ENCODE measurements at places on chromosomes 2 and 18. TPM values are rescaled to one million over a fixed set of nuclear protein-coding genes. Genes with fewer than 3 reads are reported as not detected.

DNA sequence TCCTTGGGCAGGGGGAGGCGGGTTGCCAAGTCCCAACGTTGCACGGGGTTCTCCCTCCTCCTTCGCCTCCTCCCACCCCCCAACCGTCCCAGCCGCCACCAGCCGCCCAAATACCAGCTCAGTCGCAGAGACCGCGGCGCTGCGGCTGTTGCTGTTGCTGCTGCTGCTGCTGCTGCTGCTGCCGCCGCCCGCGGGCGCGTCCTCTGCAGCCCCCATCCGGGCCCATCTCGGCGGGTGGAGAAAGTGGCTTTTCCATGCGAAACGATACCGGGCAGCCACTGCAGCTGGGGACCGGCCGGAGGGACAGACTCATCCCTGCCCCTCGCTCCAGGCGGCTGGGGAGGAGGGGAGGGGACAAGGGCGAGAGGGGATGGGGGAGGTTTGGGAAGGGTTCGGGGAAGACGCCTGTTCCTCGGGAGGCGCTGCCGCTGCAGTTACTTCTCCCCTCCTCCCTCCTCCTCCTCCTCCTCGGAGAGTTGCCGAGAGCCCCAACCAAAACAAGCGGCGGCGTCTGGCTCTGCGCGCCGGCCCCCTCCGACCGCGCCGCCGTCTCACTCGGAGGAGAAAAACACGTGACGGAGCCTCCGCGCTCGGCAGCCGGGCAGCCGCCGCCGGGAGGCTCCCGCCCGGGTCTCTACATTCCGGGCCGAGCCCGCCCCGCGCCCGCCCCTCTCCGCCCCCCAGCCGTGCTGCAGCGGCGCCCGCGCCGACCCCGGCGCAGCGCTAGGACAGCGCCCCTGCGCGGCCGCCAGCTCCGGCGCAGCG lies at the start of gene IRS1:
Gene IRS1, minus strand, starts transcription at position 610 of the 765 bp plus-strand sequence. CDS start 1,082 bp downstream, outside the sequence.
- peak; percentile 70 for DNase-seq

DNA sequence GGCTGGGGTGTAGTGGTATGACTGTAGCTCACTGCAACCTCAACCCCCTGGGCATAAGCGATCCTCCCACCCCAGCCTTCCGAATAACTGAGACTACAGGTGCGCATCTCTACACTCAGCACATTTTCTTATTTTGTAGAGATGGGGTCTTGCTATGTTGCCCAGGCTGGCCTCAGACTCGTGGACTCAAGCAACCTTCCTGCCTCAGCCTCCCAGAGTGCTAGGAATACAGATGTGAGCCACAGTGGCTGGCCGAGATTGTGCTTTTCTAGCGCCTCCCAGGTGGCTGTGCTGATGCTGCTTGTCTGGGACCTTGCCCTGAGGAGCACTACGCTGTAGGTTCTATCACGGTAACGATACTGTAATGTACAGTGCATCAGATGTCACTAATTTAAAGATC lies 155.6 kb downstream of the AGAP1 start:
- no peak for DNase-seq

The ELOA2 gene
- 0.28 TPM for total RNA-seq

The IL1B gene
- total RNA-seq = not detected

- DNase-seq = no peak
These were observed 269.0 kb upstream of the SLC39A10 start for GRCh38 chr2:195388028-195388427.

The RSAD2 gene
- total RNA-seq = 3.3 TPM

GRCh38 chr2:6683516-6683915 lies 182.2 kb downstream of the CMPK2 start:
- DNase-seq = no peak

DNA sequence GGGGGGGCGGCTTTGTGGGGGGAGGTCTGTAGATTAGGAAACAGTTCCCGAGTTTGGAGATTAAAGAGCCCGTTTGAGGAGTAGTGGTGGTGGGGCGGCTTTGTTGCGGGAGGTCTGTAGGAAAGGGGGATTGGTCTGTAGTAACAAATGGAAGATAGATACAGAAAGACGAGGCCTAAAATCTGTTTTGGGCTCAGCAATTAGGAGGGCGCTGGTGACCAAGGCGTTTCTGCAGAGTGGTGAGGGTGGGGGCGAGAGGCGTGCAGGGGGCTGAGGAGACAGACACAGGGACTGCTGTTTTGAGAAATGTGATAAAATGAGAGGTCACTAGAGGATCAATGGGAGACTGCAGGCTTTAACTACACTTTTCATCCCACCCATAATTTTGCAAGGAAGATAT lies 1.6 kb upstream of the ADNP2 start:
- DNase-seq = no peak

GRCh38 chr18:77897606-77898005 lies 648.0 kb downstream of the GALR1 start:
- no peak for DNase-seq

- DNase-seq = no peak
These were observed 56.1 kb upstream of the PEX13 start for GRCh38 chr2:60961457-60961856.

The PLGLB2 gene
- not detected for total RNA-seq

DNA sequence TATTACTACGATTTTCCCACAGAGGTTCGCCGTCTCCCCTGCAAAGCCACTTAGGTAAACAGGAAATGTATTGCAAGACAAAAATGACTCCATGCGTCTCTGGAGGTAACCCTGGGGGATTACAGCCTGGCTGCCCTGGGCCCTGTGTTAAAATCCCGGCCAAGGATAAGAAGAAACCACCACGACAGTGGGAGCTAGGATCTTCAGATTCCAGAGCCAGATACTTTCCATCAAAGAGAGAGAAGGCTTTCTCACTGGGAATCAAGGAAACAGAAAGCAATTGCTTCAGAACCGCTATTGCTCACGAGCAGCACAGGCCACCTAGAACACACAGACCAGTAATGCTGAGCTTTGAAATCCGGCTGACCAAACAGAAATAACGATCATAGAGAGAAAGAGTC lies 97.9 kb upstream of the ZNF516 start:
- DNase-seq = no peak
